ENCODE measurements at places on chromosomes 3 and 15. TPM values are rescaled to one million over a fixed set of nuclear protein-coding genes. Genes with fewer than 3 reads are reported as not detected.

The KLHL6 gene
- not detected for total RNA-seq

The PP2D1 gene
- total RNA-seq, result not detected

DNA sequence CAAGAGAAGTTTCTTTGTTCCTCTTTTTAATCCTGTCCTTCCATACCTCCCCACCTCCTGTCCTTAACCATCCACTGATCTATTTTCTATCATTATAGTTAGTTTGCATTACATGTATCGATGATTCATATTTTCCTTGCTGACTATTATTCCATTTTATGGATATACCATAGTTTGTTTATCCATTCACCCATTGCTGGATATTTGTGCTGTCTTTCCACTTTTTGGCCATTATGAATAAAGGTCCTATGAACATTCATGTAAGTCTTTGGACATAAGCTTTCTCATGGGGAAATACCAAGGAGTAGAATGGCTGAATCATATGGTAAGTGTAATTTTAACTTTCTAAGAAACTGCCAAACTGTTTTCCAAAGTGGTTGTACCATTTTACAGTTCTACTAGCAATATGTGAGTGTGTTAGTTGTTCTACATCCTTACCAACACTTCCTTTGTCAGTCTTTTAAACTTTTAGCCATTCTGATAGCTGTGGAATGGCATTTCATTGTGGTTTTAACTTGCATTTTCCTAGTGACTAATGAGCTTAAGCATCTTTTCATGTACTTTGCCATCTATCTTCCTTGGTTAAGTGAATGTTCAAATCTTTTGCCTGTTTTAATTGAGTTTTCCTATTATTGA, 11.7 kb downstream of the ATP6V1A start:
- DNase-seq, result peak; percentile 52

DNA sequence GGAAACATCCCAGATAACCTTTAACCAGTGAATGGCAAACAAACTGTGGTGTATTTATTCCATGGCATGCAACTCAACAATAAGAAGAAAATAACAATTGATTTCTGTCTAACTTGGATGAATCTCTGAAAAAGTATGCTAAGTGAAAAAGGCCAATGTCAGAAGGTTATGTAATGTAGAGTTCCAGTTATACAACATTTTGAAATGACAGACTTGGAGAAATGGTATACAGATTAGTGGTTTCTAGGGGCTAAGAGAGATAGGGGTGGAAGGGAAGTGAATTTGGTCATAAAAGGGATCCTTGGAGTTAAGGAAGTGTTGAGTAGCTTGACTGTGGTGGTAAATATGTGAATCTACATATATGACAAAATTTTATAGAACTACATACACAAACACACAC, 269.4 kb upstream of the SUCLG2 start:
- DNase-seq, result no peak

DNA sequence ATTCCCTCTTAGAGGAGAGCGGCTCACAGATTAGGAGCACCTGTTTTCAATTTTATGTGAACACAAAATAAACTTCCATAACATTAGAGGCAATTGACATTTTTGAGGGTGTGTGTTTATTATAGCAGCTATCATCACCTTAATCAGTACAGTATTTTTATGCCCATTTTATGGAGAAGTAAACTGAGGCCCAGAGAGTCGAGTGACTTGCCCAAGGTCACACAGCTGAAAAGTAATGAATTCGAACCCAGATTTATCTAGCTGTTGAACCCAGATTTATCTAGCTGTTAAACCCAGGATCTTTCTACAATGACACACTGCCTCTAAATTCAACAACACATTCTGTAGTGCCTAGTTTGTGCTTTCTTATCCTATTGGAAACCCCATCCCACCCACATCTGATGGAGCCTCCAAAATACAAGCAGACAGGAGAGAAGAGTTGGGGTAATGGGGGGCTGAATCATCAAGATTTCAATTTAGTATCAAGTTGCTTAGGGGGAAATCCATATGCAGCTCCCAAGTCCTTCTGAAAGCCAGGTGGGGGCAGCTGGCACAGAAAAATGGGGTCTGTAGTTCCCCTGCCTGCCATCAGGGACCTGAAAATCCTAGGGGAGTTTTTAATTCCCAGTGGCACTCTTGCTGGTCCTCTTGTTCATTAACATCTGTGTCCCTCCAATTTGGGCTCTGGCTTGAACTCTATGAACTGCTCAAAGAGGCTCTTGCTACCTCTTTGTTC, 50.4 kb upstream of the TRA2B start:
- DNase-seq, result no peak
